ENCODE measurements at places on chromosomes 6 and 20.

- no peak for DNase-seq
- no peaks in the 10 kb centered on the region for H3K27me3 ChIP-seq
- no peaks in the 10 kb centered on the region for H3K4me1 ChIP-seq
- no peaks in the 10 kb centered on the region for H3K36me3 ChIP-seq
Measured at GRCh38 chr20:5127859-5128424, 1.1 kb downstream of the CDS2 start.

GRCh38 chr6:25601800-25602673 is 50.0 kb upstream of the SCGN start:
- H3K27ac ChIP-seq, result no peak overlapping the region
- DNase-seq, result no peak
- H3K27me3 ChIP-seq, result no peaks in the 10 kb centered on the region
- H3K4me1 ChIP-seq, result no peaks in the 10 kb centered on the region
- no peak overlapping the region for H3K4me3 ChIP-seq

- H3K4me3 ChIP-seq, result no peak overlapping the region
- DNase-seq, result no peak
- H3K27me3 ChIP-seq, result no peaks in the 10 kb centered on the region
- H3K27ac ChIP-seq, result peak overlapping the region; percentile 3
- no peaks in the 10 kb centered on the region for H3K36me3 ChIP-seq
- no peaks in the 10 kb centered on the region for H3K4me1 ChIP-seq
Measured at GRCh38 chr6:47484616-47485015, 7.0 kb downstream of the CD2AP start.

- no peak for DNase-seq
- no peak overlapping the region for H3K27ac ChIP-seq
- no peaks in the 10 kb centered on the region for H3K36me3 ChIP-seq
- no peaks in the 10 kb centered on the region for H3K27me3 ChIP-seq
- H3K4me1 ChIP-seq, result no peaks in the 10 kb centered on the region
- H3K4me3 ChIP-seq, result no peak overlapping the region
Measured at GRCh38 chr6:21560249-21560648, 33.3 kb upstream of the SOX4 start.

- DNase-seq, result no peak
- no peak overlapping the region for H3K4me3 ChIP-seq
- H3K27me3 ChIP-seq, result no peaks in the 10 kb centered on the region
- H3K36me3 ChIP-seq, result no peaks in the 10 kb centered on the region
- peak overlapping the region; percentile 81 for H3K27ac ChIP-seq
Measured at GRCh38 chr20:44704551-44704971, 10.6 kb upstream of the CCN5 start.
